ENCODE measurements at places on chromosomes 6 and 20. TPM values are rescaled to one million over a fixed set of nuclear protein-coding genes. Genes with fewer than 3 reads are reported as not detected.

GRCh38 chr6:43508481-43509141 is 1.5 kb downstream of the LRRC73 start:
- DNase-seq: no peak

GRCh38 chr6:135537741-135538301 is 40.3 kb upstream of the AHI1 start:
- DNase-seq: peak; percentile 92

- DNase-seq: no peak
These were observed 587 bp upstream of the BTN3A1 start for GRCh38 chr6:26401389-26401986.

GRCh38 chr6:439641-440167 is 48.2 kb downstream of the IRF4 start:
- no peak for DNase-seq

- no peak for DNase-seq
These were observed 453 bp downstream of the CEP57L1 start for GRCh38 chr6:109095835-109096084.

GRCh38 chr6:20757761-20758160 is 223.5 kb downstream of the CDKAL1 start:
- DNase-seq: peak; percentile 38

GRCh38 chr20:2751878-2752566 is 48.4 kb downstream of the CPXM1 start:
- DNase-seq: no peak

- DNase-seq: no peak
These were observed 208.1 kb downstream of the TINAG start for GRCh38 chr6:54516321-54516720.

GRCh38 chr6:140083375-140083774 is 708.9 kb upstream of the CITED2 start:
- DNase-seq: peak; percentile 71

- DNase-seq: no peak
These were observed 27.0 kb downstream of the PSMG4 start for GRCh38 chr6:3285732-3286131.

DNA sequence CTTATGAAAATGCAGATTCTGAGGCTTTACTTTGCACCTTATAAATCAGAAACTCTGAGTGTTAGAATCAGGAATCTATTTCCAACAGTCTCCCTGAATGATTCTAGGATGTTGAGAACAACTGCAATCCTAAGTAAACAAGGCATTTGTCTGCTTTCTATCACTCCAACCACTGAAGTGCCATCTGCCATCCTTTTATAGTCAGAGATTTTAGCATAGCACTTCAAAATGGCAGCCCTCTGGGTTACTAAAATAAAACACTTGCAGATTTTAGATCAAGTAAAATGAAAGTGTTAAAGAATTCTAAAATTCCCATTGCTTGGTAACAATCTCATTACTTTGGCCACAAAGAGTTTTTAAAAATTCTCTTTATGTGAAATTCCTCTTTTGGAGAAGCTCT is 258.9 kb downstream of the CD109 start:
- no peak for DNase-seq

DNA sequence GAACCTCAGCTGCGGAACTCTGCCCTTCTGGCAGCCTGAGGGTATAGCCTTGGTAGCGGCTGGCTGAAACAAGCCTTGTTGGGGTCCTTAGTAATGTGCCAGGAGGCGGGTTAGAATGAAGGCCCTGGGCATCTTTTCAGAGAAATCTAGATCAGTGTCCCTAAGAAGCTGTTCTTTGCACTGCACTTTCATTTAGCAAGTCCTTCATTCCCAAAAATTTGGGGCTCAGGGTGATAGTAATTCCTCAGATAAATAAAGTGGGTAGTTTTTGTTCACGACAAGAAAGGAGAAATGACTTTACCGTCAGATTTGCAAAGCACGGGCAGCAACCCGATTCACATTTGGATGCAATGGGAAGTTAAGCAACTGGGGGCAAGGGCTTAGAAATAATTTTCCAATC is 3.2 kb downstream of the INSM1 start:
- DNase-seq: no peak

DNA sequence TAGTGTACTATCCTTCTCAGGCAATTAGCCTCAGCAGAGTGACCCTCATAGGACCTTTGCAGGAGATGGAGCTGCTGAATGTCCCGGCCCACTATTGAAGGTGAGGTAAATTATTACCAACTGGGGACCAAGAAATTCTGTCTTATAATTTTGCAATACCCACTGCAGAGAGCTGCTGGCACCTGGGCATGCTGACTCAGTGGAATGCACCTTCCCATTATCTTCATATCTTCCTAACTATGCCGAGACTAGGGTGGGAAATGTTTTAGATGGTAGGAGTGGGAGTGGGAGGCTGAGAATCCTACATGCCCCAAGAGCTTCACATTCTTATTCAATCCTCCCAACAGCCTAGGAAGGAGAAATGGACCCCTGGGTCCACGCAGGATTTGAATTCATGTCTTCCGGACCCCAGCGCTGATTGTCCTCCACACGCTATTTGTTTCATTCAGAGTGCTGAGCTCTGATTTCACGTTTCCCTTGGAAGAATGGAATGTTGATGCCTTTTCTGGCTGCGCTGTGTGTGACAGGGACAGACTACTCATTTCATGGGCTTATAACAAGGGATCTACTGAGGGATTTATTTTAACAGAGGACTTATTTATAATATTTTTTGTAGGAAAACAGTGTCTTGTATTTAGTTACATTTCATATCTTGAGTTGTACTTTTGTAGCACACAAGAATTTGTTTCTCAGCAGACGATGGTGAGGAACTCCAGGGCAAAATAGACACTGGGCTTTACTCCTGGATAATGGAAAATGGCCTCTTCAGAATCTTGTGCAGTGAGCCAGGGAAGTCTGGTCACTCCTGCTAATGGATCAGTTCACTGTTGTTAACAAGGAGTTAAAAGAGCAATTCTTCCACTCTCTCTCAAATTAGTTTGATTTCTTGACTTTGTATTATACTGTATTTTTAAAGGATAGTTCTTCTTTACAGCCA is 66.4 kb downstream of the FYN start:
- no peak for DNase-seq

- no peak for DNase-seq
These were observed 24.3 kb downstream of the GCNT2 start for GRCh38 chr6:10545482-10545881.

DNA sequence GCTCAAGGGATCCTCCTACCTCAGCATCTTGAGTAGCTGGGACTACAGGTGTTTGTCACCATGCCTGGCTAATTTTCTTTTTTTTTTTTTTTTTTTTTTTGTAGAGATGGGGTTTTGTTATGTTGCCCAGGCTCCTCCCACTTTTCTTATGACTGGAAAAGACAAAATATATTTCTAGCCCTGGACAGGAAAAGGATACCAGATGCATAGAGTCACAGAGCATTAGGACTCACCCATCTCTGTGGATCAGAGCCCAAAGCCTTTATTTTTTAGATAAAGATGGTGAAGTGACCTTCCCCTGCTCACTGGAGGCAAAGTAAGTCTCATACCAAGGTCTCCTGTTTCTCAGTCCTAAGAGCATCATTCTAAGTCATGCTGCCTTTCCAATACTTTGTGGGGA is 3.4 kb downstream of the TRIM10 start:
- DNase-seq: no peak

- DNase-seq: no peak
These were observed 93.0 kb upstream of the MAFB start for GRCh38 chr20:40782043-40782368.

GRCh38 chr6:167079853-167080297 is 43.0 kb upstream of the CCR6 start:
- no peak for DNase-seq

- DNase-seq: no peak
These were observed 1.5 kb upstream of the TENT5A start for GRCh38 chr6:81753711-81754577.

DNA sequence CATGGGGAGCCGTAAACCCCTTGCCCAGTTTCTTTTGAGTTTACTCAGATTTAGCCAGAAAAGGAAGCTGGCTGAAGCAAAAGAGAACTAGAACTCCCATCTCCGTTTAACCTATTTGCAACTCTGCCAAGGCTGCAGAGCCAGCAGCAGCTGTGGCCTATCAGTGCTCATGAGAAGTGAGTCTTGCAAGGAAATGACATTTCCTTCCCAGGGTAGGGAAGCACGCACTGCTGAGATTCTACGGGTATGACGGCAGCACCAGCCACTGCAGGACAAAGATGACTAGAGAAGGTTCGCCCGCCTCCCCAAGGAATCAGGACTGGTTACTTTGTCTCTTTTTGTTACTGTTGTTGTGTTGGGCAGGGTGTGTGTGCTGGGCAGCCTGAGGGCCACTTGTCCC is 47.6 kb downstream of the PPP1R3G start:
- DNase-seq: no peak

DNA sequence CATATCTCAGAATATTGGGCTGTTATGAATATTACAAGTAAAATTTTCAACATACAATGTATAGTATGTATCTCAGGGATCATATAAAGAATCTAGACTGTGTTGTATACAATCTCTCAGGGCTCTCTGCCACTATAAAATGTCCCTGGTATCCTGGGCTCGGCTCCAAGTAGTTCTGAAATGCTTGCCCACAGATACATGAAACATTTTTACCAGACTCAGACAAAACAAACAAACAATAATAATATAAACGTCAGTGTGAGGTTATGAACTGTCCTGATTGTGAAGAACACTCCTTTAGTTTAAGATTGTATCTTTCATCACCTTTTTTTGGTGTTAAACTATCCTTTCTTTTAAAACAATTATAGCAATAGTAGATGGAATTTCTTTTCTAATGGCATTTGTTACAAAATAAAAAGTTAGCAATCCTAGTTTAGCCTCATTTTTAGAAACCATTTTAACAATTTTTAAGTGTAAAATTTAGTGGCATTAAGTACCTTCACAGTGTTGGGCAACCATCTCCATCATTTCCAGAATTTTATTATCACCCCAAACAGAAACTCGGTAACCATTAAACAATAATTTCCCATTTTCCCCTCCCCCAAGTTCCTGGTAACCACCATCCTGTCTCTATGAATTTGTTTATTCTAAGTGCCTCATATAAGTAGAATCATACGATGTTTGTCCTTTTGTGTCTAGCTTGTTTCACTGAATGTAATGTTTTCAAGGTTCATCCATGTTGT is 17.4 kb upstream of the LY86 start:
- no peak for DNase-seq

GRCh38 chr6:164185471-164185871 is 771.0 kb downstream of the QKI start:
- no peak for DNase-seq

DNA sequence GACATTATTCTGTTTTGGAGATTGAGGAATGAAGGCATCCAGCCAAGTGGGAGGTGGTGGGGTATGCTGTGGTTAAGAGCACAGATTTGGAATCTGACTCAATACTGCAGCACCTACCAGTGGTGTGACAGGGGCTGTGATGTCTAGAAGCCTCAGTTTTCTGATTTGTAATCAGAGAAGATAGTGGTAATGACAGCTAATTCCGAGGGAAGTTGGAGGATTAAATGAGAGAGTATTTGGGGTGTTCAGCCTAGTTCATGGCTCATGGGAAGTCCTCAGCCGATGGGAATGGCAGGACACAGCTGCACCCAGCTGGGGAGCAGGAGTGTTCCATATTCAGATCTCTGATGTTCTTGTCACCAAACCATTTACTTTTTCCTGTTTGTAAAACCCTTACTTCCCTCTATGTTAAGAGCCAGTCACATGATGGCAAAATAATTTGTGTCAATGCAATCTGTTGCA is 9.3 kb downstream of the SLC9A8 start:
- no peak for DNase-seq

DNA sequence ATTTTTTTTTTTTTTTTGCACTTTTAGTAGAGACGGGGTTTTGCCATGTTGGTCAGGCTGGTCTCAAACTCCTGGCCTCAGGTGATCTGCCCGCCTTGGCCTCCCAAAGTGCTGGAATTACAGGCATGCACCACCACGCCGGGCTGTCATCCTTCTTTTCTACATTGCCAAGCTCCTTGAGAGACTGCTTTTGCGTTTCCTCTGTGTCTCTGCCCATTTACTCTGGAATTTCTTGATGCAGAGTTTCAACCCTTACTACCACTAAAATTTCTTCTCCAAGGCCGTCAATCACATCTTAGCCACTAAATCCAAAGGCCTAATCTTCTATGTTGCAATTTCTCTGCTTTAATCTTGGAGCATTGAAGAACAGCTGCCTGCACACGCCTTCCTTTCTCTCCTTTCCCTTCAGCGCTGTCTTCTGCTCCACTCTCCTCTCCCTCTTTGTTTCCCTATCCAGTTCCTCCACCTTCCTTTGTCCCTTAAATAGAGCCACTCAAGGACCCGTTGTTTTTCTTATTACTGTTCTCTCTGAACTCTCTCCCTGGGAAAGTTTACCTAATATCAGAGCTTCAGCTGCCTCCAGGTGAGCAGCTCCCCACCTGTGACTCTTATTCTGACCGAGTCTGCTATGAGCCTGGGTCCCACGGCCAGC is 98.8 kb downstream of the SLC35B3 start:
- DNase-seq: no peak

GRCh38 chr6:44133003-44133931 is 5.9 kb downstream of the TMEM63B start:
- peak; percentile 49 for DNase-seq

- no peak for DNase-seq
These were observed 472.5 kb downstream of the KIF16B start for GRCh38 chr20:16100767-16101166.

GRCh38 chr6:14984519-14984853 is 261.4 kb upstream of the JARID2 start:
- DNase-seq: peak; percentile 36

- no peak for DNase-seq
These were observed 18.1 kb downstream of the UQCC2 start for GRCh38 chr6:33693186-33694105.

DNA sequence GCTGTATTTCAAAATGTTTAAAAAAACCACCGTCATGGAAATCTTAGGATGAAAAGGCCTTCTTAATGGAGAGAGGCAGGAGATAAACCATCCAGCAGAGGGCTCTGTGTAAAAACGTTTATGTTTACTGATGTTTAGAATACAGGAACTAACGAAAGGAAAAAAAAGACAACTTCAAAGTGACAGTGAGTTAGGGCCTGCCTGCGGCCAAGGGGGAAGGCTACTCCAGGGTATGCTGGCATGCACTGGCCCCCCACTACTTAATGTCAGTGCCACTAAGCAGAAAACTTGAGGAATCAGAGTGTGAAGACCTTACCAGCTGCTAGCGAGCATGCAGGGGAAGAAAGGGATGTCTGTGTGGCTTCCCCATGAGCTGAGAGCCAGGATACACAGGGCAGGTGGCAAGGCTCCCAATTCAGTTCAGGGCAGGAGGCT is 47.7 kb downstream of the AKAP7 start:
- peak; percentile 44 for DNase-seq

Gene COL19A1
- total RNA-seq: not detected

Gene RNF39
- total RNA-seq: 1.7 TPM

Gene PLN
- not detected for total RNA-seq

Gene PNLDC1
- total RNA-seq: 0.26 TPM

Gene CLDN20
- not detected for total RNA-seq

Gene POPDC3
- total RNA-seq: 1.4 TPM

Gene C20orf204
- 1.2 TPM for total RNA-seq

Gene ARFGEF3
- 10.3 TPM for total RNA-seq

Gene RNF144B
- 141 TPM for total RNA-seq

Gene METTL24
- not detected for total RNA-seq

Gene RREB1
- 28.0 TPM for total RNA-seq

Gene CLVS2
- total RNA-seq: not detected

Gene CAPN11
- not detected for total RNA-seq

Gene PERP
- total RNA-seq: 161 TPM

Gene TP53TG5
- not detected for total RNA-seq

Data from bronchial epithelial cell (primary cell).